ENCODE measurements at places on chromosomes 5 and 9.

GRCh38 chr5:103255691-103256090, 2.9 kb upstream of the MACIR start:
- no peak for DNase-seq

GRCh38 chr5:102211165-102211564, 84.9 kb downstream of the SLCO4C1 start:
- no peak for DNase-seq

- DNase-seq, result no peak
Observed at GRCh38 chr5:1819458-1819857, 18.3 kb downstream of the NDUFS6 start.

- no peak for DNase-seq
Observed at GRCh38 chr9:34550016-34550680, 27.4 kb upstream of the ENHO start.

GRCh38 chr9:77533671-77534070, 114.5 kb downstream of the GNA14 start:
- DNase-seq, result no peak

- DNase-seq, result peak; percentile 59
Observed at GRCh38 chr5:143402553-143403333, 743 bp downstream of the NR3C1 start.

GRCh38 chr5:180898621-180899246, at the start of gene BTNL8:
Gene BTNL8, plus strand, starts transcription at chr5:180899159. Its CDS starts 152 bp downstream, at chr5:180899311.
- DNase-seq, result no peak

- peak; percentile 71 for DNase-seq
Observed at GRCh38 chr5:151115272-151115905, 34.6 kb upstream of the TNIP1 start.

- DNase-seq, result no peak
Observed at GRCh38 chr9:138114501-138115245, 237.1 kb downstream of the CACNA1B start.

DNA sequence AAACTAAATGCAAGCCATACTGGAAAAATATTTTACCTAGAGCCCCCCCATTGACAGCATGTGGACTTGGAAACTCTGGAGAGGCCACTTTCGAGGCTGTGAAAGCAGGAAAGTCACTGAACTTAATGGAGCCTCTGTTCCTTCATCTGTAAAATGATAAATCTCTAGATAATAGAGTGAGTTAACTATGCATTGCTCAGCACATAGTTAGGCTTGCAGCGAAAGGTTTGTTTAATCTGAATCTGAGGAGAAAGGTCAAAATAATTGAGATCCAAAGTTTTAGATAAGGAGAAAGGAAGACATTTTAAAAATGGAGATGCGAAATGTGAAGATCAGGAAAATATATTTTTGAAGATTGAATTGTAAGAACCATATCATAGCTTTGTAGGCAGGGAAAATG, 4.6 kb downstream of the PCSK5 start:
- DNase-seq, result no peak

GRCh38 chr5:154288145-154288544, 97.6 kb downstream of the GALNT10 start:
- no peak for DNase-seq

DNA sequence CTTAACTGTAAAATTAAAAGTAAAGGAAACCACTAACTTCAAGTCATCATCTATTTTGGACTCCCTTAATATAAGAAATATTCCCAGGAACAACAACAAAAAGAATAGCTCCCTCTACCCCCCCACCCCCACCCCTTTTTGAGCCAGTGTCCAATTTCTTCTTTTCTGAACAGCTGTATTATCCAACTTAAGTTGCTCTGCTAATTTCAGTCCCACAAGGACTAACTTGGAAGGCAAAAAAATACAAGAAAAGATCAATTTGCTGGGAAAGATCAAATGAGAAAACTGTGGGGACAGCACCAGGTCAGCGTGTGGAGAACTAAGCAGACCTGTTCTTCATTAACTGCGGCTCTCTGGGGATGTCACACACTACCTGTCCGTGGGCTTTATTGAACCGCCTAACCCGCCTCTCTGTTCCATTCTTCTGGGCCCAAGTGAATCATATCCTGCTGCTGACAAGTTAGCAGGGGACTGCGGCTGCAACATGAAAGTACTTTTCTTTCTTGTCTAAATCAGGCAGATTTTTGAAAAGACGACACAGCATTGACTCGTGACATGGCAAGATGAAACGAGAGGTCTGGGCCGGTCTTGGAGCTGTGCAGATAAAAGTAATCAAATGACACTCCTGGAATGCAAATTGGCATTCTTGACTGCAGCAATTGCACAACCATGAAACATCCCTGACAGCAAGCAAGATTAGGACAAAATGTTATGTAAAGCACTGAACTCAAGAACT, 2.7 kb downstream of the BNC2 start:
- no peak for DNase-seq

DNA sequence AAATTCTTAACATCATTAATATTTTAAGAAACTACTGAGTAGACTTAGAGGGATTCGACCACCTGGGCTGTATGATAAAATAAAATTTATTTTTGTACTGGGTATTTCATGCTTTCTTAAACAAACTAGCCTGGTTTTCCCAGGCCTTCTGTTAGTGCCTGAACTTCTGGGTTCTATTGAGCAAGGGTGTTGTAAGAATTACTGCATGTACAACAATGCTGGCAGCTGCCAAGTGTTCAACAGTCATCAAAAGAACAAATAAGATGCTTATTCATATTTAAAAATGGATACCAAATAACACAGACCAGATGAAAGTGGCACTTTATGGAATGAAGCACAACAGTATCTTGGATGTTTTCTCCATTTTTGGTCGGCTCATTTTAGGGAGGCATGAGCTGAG, 123.2 kb upstream of the FBXL7 start:
- no peak for DNase-seq

DNA sequence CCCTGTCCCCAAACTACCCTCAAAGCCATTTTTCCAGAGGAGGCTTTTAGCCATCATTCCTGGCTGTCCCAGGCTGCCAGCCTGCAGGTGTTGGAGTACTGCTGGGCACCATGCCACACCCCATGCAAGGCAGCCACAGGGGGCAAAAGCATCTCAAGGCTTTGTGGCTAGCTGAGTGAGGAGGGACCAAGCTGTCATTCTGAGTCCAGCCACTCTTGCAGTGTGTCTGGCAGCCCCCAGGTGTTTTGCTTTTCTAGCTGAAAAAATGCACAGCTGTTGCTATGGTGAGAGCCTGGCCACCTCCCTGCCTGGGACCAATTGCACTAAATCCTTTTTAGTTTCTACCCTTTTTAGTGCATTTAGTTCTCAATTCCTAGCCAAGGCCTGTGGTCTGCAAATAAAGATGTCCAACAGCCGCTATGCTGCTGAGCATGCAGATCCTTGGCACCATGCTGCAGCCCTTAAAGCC, 50.4 kb upstream of the PTGS1 start:
- no peak for DNase-seq

DNA sequence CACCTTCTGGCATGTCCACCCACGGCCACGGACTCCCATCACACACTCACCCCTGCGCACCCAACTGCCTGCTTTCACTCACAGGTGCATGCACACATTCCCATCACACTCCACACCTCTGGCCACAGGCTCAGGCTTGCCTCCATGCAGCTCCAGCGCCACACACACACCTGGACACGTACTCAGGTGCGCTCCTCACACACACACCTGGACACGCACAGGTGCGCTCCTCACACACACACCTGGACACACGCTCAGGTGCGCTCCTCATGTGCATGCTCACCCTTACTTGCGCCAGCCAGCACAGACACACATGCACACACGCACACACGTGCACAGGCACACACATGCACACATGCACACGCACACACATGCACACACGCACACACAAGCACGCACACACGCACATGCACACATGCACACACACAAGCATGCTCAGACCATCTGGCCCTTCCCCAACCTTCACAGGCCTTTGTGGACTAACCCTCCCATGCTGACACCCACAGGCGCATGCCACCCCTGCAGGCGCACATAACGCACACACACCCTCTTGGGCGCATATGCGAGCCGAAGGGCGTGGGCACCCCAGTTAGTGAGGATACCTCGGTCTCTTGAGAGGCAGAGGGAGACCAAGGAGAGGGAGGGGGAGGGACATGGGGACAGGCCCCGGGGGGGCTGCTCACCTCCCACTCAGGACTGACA, 8.3 kb downstream of the GRIN1 start:
- DNase-seq, result no peak

DNA sequence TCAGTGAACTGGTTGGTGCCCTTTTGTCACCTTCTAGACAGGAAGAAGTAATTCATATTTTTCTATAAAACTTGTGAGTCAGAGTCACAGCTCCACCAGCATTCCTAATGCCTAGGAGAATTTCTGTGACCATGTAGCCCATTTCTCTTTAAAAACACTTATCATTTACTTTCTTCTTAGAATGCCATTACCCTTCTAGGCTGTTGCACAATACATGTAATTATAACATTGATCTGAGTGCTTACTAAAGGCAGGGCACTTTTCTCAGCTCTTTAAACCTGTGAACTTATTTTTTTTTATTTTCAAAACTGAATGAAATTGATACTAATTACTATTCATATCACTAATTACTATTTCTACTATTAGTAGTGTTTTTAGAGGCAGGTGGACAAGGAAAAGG, 373.7 kb downstream of the TLE4 start:
- no peak for DNase-seq

DNA sequence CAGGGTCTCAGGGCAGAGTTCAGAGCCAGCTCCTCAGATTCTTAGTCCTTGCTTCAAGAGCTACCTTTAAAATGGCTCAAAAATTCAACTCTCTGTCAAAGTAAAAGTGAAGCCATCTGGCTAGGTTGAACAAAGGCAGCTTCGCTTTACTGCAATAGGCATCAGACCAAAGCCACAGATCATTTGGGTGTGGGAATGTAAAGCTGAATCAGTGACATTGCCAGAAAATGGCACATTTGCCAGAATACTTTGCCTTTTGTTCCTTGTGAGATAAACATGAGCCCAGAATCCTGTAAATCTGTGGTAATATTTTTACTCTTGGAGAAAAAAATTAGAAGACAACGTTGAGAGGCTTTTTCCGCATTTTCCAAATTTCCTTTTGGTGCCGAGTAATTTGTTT, 210.5 kb downstream of the PALM2AKAP2 start:
- no peak for DNase-seq

DNA sequence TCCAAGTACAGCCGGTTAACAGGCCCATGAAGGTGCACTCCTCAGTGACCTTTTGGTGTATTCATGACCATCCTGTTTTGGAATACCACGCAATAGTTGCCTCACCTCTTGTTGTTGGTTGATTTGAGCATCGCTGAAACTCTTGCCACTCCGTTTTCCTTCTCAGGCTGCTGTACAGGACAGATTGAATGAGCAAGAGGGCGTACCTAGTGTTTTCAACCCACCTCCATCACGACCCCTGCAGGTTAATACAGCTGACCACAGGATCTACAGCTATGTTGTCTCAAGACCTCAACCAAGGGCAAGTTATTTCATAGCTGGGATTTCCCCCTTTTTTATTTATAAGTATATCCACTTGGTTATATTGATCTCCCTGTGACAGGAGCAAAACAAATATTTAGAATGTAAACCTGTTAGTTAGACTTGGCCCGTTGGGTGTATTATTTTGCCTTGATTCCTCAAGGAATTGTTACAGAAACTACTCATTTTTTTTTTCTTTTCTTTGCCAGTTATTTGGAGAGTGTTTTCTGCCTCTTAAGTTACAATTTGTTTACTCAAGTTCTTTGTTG, 38.1 kb downstream of the FAF2 start:
- no peak for DNase-seq

DNA sequence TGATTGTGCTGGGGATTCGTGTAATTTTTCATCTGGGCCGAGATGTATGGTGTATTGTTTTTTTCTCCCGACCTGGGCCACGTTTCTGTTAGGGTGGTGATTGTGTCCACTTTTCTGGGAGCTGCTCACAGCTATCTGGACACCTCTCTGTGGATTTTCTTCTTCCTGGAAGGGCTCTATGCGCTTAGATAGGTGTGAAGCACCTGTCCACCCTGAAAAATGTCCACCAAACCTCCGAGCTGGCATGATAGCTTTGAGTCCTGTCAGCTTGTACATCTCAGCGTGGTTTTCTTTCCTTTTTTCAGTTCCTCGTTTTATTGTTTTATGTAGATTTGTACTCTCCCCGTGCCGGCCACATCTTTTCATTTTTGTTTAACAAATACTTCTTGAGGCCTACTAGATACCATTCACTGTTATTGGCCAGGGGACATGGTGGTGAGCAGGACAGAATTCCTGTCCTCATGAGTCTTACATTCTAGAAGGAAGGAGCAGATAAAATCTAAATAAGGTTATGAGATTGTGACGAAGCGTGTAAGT, 1.1 kb downstream of the UGCG start:
- DNase-seq, result peak; percentile 45

DNA sequence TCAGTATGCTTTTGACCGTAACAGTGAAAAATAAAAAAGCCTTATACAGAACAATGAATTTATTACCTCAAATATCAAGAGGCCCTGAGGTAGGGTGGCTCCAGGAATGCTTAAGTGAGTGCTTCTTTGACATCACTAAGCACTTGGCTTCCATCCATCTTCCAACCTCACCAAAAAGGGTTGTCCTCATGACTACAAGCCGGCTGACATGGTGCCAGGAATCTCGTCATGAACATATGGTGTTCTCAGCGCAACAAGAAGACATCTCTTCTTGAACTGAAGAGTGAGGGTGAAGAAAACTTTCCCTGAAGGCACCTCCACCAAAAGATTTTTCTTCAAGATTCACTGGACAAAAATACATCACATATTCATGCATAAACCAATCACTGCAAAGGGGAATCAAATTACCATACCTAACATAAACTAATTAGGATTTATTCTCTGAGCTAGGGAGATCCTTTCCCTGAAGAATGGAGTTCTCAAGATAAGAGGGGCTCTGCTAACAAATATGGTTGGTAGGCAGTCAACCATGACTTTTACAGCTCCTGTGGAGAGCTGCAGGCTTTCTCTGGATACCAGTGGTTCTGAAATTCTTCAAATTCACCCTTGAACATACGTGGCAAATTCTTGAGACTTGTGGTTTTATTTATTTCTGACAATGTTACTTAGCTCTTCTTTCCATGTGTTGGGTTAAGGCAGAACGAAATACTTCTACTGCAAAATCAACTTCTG, 49.5 kb downstream of the AGXT2 start:
- no peak for DNase-seq

DNA sequence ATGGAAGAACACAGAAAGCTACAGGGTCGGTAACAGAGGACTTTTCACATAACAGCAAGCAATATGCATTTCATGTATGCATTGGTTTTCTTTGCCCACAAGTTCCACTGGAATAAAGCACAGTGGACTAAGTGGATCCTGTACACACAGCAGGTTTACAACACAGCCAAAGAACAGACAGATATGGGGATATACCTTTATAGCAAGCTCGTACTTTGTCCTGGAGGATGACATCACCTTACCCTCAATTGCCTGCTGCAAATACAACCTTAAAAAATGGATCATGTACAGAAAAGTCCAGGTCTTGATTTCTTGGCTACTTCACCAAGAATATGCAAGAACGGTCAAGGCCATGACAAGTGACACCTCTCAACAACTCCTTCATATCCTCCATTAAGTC, 1445.5 kb downstream of the MAT2B start:
- no peak for DNase-seq

- DNase-seq, result no peak
Observed at GRCh38 chr9:107928701-107929371, 439.3 kb upstream of the KLF4 start.
